ENCODE measurements at places on chromosomes 12 and 14.

DNA sequence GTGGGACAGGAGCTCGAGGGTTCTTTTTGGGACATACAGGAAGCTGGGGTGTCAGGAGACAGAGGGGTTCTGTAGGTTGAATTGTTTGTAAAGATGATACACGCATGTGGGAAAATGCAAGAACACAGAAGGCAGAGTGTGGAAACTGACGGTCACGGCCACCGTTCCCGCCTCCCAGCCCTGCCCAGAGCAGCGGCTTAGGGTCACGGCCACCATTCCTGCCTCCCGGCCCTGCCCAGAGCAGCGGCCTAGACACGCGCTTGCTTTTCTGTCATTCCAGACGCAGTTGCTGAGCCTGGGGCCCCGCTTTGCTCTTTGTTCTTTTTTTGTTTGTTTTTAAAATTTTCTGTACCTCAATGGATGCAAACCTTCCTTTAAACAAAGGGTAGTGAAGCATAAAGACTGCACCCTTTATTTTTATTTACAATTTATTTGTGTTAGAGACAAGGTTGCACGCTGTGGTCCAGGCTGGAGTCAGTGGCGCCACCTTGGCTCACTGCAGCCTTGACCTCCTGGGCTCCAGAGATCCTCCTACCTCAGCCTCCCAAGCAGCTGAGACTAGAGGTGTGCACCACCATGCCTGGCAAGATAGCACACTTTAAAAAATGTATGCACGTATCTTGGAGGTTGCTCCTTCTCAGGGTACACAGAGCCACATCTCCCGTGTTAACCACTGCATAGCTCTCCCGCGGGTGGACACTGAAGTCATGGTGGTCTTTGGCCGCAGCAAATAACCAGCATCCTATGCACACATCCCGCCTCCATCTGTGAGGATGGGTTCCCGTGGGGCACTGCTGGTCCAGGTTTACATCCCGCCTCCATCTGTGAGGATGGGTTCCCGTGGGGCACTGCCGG lies 142.3 kb downstream of the ADGRD1 start:
- DNase-seq = no peak

- DNase-seq = no peak
Measured at GRCh38 chr14:50237427-50237826, 6.0 kb upstream of the SOS2 start.

DNA sequence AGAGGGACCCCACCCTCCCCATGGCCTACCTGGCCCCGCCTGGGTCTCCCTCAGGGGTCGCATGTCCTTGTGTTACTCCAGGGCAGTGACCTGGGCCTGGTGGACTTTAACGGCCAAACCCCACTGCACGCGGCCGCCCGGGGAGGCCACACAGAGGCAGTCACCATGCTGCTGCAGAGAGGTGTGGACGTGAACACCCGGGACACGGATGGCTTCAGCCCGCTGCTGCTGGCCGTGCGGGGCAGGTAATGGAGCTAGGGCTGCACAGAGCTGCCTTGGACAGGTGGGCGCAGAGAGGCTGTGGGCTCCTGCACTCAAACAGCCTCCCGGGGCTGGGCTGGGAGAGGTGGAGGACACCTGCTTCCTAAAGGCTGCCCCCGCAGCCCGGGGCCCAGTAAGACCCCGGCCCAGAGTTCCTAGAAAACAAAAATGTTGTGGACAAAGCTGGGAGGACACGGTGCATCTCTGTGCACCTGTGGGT lies 21.6 kb downstream of the ASPG start:
- DNase-seq = no peak

- no peak for DNase-seq
Measured at GRCh38 chr14:102218688-102219087, 79.0 kb downstream of the WDR20 start.

DNA sequence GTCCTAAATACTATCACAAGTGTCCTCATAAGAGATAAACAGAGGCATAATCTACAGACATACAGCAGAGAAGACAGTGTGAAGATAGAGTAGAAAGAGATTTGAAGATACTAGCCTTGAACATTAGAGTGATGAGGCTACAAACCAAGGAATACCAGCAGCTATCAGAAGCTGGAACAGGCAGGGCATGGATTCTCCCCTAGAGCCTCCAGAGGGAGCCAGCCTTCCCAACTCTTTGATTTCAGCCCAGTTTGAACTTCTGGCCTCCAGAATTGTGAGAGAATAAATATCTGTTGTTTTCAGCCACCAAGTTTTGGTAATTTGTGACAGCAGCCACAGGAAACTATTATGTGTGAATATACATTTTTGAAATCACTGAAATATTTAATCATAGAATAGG lies 47.2 kb downstream of the CCDC91 start:
- no peak for DNase-seq

DNA sequence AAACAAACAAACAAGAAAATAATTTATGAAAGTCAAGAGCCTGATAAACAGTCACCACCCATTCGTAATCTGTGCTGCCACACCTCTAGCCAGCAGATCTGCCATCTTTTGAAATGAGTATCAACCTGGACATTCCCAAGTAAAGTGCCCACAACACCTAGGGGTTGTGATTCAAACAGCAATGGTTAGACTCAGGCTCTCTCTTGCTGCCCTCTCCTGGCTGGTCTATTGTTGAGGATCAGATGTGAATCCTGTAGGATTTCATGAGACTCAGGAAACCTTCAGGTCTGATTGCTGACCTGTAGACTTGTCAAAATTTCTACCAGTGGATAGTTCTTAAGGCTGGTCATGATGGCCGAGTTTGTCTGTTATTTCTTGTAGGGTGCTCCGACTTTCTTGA lies 26.8 kb downstream of the DGLUCY start:
- no peak for DNase-seq

GRCh38 chr14:78752518-78753188 lies 582.5 kb downstream of the NRXN3 start:
- no peak for DNase-seq

DNA sequence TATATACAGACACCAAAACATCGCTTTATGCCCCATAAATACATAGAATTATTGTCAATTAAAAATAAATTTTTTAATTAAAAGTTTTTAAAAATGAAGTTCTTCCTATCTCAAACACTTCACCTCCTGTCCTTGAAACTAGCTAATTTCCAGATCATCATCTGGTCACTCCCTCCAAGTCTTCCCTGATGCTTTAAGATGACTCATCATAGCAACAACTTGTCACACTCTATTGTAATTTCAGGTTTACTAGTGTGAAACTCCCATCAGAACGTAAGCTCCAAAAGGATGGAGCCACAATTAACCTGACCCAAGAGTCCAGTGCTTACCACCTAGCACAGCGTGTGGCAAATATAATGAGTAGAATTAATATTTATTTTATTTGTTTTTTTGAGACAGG lies 16.3 kb downstream of the GXYLT1 start:
- DNase-seq = no peak
